ENCODE measurements at places on chromosomes 5 and 9. TPM values are rescaled to one million over a fixed set of nuclear protein-coding genes. Genes with fewer than 3 reads are reported as not detected.

The PAEP gene
- total RNA-seq: not detected

The MGAT4B gene
- total RNA-seq: 187 TPM

The QRFP gene
- total RNA-seq: not detected

The FBXO4 gene
- total RNA-seq: 7.1 TPM

The SREK1 gene
- total RNA-seq: 20.1 TPM

The PCDHB7 gene
- 2.1 TPM for total RNA-seq

The TYRP1 gene
- 13.4 TPM for total RNA-seq

The COQ4 gene
- total RNA-seq: 54.8 TPM

The GPR150 gene
- total RNA-seq: 0.34 TPM

The NOXA1 gene
- total RNA-seq: not detected

The GRIN1 gene
- not detected for total RNA-seq

DNA sequence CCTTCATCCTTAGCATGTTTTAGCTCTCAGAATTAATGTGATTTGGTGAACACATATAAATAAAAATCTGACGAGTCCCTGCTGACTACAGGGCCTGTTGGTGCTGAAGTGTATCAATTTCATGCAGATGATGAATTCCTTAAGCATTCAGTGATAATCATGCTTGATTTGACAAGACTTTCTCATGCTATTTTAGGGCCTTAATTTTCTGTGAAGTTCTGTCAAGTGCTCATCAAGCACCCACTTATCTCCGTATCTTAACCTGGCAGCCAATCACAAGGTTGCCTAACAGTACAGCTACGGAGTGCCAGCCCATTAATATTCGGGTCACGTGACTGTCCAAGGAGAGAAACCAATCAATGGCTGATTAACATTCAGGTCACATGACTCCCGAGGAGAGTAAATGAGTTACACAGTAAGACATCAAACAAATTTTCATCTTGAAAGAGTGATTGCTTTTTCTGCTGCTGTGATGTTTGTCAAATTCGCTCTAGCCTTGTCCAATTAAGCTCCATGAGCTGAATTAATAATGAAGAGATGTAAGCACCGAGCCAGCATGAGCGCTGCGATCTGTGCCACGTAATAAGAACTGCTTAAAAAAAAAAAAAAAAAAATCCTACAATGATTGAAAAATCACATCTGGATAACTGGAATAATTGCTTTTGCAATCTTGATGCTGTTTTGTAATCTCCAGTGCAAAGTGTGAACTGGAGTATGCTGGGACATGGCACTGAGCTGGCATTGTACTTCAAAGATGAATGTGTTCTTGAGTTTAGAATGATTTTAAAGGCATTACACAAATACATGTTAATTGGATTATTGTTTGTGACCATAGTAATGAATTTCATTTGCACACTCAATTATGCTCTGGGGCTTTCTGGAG, 104.3 kb upstream of the SPATA31D4 start:
- peak; percentile 33 for DNase-seq

GRCh38 chr9:3500044-3500443, 25.8 kb downstream of the RFX3 start:
- DNase-seq: no peak

- no peak for DNase-seq
Observed at GRCh38 chr5:103402851-103403250, 144.3 kb downstream of the MACIR start.

GRCh38 chr9:115756736-115757135, 396.9 kb upstream of the PAPPA start:
- no peak for DNase-seq

- peak; percentile 94 for DNase-seq
Observed at GRCh38 chr9:2655411-2655901, 33.9 kb downstream of the VLDLR start.

DNA sequence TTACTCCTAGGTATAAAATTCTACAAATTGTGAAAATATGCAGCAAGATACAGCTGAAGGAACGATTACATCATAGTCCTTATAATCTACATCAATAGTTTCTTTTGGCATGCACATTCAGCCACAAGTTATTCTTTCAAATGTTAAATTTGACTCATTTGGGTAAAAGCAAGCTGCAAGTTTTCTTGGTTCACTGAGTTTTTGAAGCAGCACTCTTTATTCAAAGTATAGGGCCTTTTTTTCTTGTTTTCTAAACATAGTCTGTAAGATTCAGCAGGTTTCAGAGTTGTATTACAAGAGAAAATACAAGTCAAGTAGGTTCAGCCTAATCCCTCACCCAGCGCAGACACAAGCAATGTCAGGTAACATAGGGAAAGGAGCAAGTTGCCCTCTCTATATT, 981.5 kb downstream of the PTPRD start:
- no peak for DNase-seq

DNA sequence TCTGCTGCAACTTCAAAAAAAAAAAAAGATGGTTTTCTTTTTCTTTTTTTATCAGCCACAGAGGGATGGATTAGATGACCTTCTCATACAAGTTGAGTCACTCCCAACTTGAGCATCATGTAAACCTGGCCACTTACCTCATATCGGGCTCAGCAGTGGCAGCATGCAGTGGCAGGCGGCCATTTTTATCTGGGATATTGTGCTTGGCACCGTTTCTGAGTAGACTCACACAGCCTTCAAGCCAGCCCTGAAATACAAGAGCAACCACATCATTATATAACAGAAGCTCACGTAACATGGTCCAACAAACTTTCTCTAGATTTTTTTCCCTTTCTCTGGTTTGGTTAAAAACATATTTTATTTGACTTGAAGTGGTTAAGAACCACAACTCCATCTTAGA, 62.6 kb downstream of the ANKRD55 start:
- peak; percentile 77 for DNase-seq

GRCh38 chr9:119304555-119304954, 64.7 kb downstream of the BRINP1 start:
- DNase-seq: no peak

- no peak for DNase-seq
Observed at GRCh38 chr5:155936520-155937406, 390.2 kb upstream of the SGCD start.

DNA sequence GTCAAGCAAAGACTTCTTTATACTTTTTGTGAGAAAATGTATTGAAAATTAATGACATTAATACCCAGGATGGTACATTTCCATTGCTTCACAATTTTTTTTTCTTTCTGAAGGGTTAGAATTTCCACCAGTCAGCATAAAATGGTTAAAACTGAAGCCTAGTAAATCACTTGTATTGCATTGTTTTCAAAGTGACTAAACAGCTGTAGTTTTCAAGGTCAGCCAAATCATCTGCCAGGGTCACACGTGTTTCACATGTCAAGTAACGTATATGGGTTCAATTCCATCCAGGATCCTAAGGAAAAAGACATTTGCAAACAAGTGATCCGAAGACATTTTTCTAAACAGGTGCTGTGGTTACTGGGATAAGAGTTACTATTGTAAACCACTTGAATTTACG, 574.2 kb downstream of the RAB3C start:
- no peak for DNase-seq

DNA sequence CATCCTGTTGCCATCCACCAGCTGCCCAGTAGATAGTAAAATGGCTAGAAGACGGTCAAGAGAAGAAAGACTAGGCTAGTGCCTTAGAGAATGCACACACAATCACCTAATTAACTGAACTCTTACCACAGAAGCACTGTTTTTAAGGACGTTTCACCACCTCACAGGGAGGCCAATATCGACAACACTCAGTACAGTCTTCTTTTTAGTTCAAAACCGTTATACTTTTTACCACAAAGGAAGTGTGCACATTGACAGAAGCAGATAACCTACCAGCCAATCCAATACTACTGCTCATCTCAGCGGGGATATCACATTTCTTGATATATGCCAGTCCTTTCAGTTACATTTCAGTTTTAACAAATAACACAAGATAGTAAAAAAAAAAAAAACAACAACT, 122.3 kb downstream of the GNAQ start:
- no peak for DNase-seq

GRCh38 chr5:27015758-27016157, 22.6 kb downstream of the CDH9 start:
- DNase-seq: no peak

DNA sequence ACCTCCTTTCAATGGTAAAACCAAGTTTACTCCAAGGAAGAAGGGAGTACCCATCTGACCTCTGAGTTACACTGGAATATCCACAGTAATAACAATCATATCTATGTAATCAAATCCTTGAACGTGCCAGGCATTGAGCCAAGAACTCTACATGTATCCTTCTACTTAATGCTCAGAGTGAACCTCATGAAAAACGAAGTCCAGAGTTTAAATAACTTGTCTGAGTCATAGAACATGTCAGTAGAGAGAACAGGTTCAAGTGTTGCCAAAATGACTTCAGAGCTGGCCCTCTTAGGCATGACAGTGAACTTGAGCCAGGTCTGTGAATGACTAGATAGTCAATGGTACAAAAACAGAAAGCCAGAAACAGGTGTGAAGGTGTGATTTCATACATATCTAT, 164.1 kb upstream of the ZNF618 start:
- DNase-seq: peak; percentile 85

GRCh38 chr5:87944553-87945285, 323.9 kb downstream of the TMEM161B start:
- DNase-seq: peak; percentile 25

DNA sequence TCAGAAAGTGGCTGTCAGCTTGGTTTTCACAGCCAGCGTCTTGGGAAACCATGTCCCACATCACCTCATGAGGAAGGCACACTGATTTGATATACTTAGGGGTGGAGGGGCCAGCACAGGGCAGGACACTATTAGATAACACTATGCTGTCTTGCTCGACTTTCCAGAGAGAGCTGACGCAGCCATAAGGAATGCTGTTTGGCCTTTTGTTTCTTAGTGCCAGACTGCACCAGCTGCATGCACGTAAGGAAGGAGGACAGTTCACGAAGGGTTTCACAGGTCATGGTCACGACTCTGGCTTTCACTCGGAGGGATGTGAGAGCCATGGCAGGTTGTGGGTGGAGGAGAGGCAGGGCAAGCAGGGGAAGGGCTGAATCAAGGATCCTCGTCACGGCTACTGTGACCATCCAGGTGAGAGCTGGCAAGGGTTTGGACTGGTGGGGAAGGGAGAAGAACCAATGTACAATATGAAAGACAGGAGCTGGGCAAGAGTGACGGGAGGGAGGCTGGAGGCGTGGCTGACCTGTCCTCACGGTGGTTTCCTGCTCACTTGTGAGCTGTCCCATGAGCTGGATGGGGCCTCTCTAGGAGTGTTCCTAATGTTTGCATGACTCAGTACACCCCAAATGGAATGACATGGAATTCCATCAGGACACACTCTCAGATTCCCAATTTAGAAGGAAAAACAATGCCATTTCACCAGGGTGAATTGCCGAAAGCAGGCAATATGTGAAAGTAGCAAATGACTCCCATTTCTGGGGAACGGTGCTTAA, 61.7 kb downstream of the OTULIN start:
- DNase-seq: peak; percentile 80
